ENCODE measurements at places on chromosomes 2 and 18. TPM values are rescaled to one million over a fixed set of nuclear protein-coding genes. Genes with fewer than 3 reads are reported as not detected.

Gene APLF
- 8.4 TPM for total RNA-seq

Gene KCNG3
- total RNA-seq, result under 0.01 TPM

Gene VAMP8
- 4.7 TPM for total RNA-seq

Gene MYOM1
- total RNA-seq, result 661 TPM

Gene CDH2
- total RNA-seq, result 4.7 TPM

Gene ACMSD
- not detected for total RNA-seq

Gene MALL
- 8.9 TPM for total RNA-seq

Gene CYS1
- 4.7 TPM for total RNA-seq

Gene CCDC68
- 0.52 TPM for total RNA-seq

Gene MROH2A
- total RNA-seq, result not detected

Gene PLCD4
- total RNA-seq, result 27.7 TPM

Gene PSMD14
- total RNA-seq, result 36.0 TPM

Gene RMDN2
- 12.0 TPM for total RNA-seq

Gene SPATA3
- not detected for total RNA-seq

Gene PSD4
- total RNA-seq, result 1.6 TPM

Gene WNT6
- not detected for total RNA-seq

Gene SLC4A5
- total RNA-seq, result 2.6 TPM

Gene CAVIN2
- total RNA-seq, result 19.3 TPM

Gene SLC11A1
- total RNA-seq, result 1.0 TPM

Measured in skeletal muscle tissue (tissue), 5 donors.